ENCODE measurements at places on chromosomes 2 and 18.

DNA sequence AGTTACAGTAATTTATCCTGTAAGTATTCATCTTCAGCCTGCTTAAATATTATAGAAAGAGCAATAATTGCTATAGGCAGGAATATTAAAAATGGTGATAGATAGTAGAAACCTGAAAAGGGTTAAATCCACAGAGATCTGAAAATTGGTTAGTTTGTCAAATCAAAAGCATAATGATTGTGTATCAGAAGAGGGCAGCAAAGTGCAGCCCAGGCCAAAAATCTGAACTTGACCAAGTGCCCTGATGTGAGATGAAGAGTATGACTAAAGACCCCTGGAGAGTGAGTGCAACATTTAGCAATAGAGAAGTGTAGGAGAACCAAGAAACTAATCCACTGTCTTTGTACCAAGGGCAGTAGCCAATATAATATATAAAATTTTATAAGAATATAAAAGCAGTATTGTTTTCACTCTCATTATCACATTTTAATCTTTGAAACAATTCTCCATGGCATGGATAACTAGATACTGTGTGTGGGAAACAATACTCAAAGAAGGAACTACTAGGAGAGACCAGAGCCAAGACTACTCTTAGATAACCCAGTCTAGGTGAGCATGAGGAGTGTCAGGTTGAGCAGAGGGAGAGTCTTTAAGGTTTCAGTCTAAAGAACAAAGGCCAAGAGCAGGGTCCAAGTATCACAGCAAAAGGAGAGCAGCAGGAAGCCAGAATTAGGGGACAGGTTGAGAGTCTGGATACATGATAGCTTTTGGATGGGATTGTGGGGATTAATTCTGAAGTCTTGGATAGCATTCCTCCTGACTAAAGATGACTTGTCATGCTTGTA is 148.7 kb downstream of the CALCRL start:
- no peak for DNase-seq

DNA sequence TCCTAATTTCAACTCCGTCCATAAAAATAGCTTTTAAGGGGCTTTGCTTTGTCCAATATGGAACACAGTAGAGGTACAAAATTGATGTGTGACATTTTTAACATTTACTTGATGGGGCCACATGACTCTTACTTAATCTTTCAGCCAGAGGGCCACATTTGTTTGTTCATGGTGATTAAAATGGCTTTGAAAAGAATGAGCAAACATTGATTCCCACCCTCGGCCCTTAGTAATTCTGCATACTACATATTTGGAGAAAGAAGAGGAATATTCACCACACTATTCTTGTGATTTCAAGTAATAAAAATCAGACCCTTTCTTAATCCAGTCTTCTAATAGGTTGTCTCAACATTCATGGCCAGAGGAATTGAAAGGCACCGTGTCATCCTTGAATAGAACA is 17.5 kb downstream of the ARPC2 start:
- no peak for DNase-seq

DNA sequence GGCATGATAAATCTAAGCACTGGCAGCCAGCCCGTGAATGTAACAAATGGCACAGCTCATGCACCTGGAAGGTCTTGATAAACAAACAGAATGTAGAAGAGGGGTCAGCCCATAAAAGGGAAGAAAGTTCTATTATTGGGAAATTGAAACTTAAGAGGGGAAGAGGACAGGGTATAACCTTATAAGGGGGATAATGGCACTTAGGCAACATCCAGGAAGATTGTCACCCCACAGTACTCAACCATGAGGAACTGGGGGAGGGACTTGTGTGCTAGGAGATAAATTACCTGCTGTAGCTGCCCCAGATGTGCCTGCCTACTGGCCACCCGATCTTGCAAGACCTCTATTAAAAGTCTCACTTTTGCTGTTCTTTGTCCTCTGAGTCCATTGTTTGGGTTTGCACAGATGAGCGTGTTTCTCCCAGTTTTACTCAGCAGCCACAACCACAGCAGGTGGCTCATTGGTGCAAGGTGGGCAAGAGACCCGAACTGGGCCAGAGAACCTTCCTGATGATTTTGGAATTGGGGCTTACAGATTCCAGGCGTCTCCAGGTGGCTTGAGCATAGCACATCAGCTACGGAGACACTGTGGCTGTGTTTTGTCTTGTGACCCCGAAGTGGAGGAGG is 79.0 kb upstream of the TAF1B start:
- DNase-seq: no peak

- DNase-seq: no peak
These were observed 252.1 kb upstream of the COPS8 start for GRCh38 chr2:236833501-236834073.

GRCh38 chr2:108315444-108315934 is 26.8 kb downstream of the SULT1C2 start:
- no peak for DNase-seq

- no peak for DNase-seq
These were observed 565.9 kb downstream of the RIT2 start for GRCh38 chr18:42549596-42549995.

DNA sequence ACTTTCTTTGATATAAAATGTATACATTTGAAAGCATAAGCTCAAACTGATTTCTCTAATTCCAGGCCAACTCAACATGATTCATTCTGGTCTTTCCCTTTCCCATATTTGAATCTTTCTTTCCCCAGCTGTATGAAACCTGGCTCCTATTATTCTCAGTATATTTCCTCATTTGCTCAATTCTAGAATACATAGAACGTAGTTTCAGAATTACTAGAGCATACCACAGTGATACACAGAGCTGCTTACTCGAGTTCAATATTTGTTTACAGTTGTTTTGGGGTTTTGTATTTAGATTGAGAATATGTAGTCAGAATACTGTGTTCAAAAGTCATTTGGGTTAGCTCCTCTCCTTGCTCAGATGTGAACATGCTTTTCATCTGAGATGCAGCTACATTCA is 43.0 kb downstream of the TNFRSF11A start:
- DNase-seq: no peak

- DNase-seq: no peak
These were observed 4.4 kb downstream of the ADRA2B start for GRCh38 chr2:96111823-96112500.

GRCh38 chr2:126467367-126468054 is 188.4 kb upstream of the GYPC start:
- no peak for DNase-seq

GRCh38 chr18:13414521-13414920 is 196.0 kb downstream of the LDLRAD4 start:
- no peak for DNase-seq

GRCh38 chr18:55100817-55101457 is 141.7 kb upstream of the CCDC68 start:
- DNase-seq: no peak

- DNase-seq: no peak
These were observed 24.9 kb downstream of the ASAP2 start for GRCh38 chr2:9231291-9232165.

GRCh38 chr2:238290715-238291549 is 2.5 kb upstream of the PER2 start:
- no peak for DNase-seq

Data from left lobe of liver (tissue), 2 donors.